ENCODE measurements at places on chromosomes 6 and 20.

DNA sequence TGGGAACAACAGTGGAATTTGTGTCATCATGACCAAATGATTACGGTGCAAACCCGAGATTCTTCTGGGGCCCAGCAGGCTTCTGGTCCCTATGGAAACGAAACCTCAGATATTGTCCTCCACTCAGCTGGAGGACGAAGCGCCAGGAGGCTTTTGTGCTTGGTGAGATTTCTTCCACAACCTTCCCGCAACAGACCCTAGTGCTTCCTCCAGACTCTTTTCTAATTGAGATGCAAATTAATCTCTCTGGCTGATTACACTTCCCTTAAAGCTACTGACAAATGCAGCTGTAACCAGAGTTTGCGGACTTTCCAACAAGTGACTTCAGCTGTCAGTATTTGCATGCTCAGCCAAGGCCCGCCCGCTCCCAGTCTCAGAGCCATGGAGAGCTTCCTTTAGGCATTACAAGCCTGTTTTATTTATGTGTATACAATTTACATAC lies 96.0 kb downstream of the INSM1 start:
- DNase-seq, result no peak

- no peak for DNase-seq
Measured at GRCh38 chr20:5848711-5849505, 98.7 kb downstream of the SHLD1 start.

DNA sequence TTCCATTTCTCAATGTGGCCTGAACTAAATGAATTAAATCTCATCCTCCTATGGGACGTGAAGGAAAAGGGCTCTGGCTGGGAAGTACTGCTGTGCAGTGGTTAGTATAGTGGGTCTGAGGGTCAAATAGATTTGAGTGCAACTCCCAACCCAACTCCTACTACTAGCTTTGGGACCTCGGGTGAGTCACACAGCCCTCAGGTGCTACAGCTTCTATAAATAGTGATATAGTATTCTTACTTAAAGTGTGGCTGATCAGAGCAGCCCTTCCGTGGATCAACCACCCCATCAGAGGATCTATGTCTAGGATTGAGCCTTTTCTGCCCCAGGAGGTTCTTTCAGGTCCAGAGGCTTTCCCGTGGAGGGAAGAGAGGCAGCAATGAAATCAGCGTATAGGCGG lies 904 bp upstream of the UST start:
- DNase-seq, result no peak

- no peak for DNase-seq
Measured at GRCh38 chr20:15506311-15506710, 1066.9 kb downstream of the KIF16B start.

GRCh38 chr20:20732641-20733040 lies 20.2 kb upstream of the RALGAPA2 start:
- no peak for DNase-seq

- peak; percentile 69 for DNase-seq
Measured at GRCh38 chr6:13278164-13278563, 50.2 kb downstream of the TBC1D7 start.

DNA sequence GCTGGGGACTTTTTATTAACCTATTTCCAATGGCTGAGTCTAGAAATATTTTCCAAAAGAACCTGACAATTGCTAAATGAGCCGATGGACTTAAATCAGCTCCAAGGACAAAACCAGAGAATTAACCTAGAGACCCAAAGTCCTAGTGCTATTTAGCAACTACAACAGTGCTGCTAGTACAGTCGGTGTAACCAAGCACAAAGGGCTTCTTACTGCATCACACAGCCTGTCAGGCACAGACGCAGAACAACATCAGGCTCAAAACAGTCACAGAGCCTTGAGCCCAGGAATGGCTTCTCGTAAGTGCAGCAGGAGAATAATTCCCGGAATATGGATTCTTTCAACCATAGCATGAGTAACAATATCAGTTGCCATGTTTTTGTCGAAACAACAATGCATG lies 70.0 kb downstream of the GFOD1 start:
- no peak for DNase-seq

GRCh38 chr6:108941859-108942258 lies 93.6 kb downstream of the ARMC2 start:
- DNase-seq, result no peak

- peak; percentile 62 for DNase-seq
Measured at GRCh38 chr20:35305682-35306556, 13.7 kb upstream of the FAM83C start.

Measured in hematopoietic multipotent progenitor cell treated with erythropoietin and hydrocortisone succinate and interleukin-3 and kit ligand, for 4 days (in vitro differentiated cells).